ENCODE measurements at places on chromosomes 6 and 20.

GRCh38 chr6:157087974-157088373, 235.3 kb downstream of the TMEM242 start:
- no peak for DNase-seq

DNA sequence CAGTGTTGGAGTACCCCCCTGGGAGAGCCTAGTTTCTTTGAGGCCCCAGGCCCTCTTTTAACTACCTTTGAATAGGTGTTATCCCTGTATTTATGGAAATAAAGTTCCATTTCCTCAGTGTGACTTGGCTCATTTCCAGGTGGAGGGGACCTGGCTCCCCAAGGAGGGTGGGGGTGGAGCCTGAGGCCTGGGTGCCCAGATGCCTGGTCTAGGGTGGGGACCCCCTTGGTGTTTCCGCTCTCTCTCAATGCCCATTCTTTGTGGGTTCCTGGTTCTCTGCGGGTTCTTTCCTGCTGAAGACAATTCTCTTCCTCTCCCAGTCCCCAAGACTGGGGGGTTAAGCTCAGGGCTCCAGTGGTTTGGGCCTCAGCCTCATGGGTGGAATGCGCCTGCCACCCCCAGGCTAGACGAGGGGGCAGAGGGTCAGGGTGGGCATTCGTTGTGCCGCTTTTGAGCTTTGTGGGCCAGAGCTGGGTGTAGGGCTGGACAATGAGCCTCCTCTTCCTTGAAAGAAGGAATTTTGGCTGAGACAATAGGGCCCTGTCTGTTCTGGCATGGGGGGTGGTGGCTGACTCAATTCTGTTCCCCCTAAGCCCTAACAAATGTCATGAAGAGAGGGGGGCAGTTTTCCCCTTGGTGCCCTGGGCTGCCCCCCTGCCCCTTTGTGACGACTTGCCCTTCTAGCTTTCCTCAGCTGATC, 686 bp upstream of the EGFL8 start:
- no peak for DNase-seq

DNA sequence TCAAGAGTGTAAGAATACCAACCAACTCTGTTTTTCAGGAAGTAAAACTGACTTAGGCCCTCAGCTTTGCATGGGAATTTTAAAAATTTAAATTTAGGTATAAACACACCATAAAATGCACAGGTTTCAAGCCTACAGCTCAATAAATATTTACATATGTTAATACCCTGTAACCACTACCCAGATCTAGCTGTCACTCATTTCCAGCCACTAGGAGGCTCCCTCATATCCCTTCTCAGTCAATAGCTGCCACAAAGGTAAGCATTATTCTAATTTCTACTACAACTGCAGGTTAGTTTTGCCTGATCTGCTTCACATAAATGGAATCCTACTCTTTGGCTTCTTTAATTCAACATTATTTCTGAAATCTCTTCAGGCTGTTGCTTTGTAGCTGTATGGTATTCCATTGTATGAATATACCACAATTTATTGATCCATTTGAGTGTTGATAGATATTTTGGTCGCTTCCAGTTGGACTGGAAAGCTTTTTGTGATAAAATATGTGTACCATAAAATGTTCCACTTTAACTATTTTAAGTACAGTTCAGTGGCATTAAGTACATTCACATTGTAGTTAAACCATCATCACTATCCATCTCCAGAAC, 32.5 kb upstream of the MEI4 start:
- DNase-seq = no peak

DNA sequence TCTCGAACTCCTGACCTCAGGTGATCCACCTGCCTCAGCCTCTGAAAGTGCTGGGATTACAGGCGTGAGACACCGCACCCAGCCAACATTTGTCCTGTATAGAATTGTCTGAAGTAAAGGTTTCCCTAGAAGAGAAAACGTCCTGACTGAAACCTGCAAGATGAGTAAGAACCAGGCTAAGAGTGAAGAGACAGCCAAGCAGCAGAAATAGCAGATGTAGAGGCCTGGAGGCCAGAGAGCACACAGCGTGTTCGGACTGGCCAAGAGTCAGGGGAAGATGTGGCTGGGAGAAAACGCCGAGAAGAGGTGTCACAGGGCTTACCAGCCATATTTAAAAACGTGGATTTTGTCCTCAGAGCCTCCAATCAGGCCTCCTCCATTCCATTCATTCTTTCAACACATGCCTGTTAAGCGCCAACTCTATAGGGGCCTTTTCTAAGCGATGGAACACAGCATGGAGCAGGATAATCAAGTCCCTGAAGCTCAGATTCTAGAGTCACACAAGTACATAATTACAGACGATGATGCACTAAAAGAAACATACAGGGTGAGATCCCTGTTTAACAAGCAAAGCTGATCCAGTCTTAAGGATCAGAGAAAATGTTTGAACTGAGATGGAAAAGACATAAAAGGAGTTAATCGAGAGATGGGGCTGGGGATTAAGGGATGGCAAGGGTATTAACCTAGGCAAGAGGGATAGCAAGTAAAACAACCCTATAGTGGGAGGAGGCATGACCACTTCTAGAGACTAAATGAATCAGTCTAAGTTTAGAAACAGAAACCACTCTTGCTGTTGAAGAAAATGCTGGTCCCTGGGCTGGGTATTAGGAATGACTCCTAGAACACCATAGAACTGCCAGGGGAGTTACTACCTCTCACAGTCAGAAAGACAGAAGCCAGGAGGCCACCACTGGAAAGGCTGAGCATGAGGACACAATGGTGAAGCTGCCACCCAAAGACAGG, 4.8 kb downstream of the ZCCHC3 start:
- no peak for DNase-seq

DNA sequence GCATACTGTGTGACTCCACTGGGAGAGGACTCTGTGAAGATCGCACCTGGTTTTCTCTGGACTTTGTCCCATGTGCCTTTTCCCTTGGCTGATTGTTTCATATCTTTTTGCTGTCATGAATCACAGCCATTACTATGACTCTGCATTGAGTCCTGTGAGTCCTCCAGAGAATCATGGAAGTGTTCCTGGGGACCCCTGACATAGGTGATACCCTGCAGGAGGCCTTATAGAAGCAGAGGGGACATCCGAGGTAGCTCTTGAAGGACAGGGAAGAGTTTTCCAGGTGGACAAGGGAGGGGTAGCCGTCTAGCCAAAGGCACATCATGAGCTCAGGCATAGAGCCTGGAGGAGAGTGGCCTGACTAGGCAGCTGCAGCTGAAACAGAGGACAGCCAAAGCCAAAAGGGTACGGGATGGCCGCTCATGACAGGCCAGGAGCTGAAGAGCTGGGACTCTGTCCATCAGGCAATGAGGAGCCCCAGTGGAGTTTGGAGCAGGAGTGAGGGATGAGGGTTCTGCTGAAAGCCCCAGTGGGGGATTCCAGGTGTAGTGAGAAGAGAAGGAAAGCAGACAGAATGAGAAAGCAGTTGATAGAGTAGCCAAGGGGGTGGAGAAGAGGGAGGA, 86.6 kb upstream of the TOX2 start:
- no peak for DNase-seq

DNA sequence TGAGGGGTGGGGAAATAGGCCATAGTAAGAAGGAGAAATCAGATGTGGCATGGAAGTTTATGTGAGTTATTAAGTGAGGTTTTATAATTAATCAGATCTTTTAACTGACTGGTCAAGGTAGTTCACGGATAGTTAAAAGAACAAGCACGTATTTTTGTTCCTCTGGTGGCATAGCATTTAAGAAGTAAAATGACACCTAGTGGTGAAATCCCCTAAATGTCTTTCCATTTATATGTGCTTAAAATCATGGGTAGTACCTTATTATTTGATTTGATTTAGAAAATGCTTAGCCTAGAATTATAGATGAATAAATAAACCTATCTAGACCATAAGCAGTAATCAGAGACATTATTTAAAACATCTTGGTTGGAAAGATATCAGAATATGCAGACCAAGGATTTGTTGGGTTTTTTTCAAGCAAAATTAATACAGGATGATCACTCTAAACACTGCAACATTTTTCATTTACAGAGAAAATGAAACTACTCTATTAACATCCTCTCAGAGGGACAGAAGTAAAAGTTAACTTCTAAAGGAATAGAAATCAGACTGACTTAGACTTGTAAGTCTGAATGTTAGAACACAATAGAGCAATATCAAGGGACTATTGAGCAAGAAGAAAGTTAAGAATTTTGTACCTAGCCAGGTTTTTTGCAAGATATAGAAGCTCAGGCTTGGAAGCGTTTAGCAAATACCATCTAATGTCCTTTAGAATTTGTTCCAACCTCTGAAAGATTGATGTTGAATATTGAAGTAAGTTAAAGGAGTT, 81.1 kb downstream of the STXBP5 start:
- DNase-seq = peak; percentile 17

GRCh38 chr6:105981002-105981887, 104.9 kb upstream of the PRDM1 start:
- DNase-seq = no peak

DNA sequence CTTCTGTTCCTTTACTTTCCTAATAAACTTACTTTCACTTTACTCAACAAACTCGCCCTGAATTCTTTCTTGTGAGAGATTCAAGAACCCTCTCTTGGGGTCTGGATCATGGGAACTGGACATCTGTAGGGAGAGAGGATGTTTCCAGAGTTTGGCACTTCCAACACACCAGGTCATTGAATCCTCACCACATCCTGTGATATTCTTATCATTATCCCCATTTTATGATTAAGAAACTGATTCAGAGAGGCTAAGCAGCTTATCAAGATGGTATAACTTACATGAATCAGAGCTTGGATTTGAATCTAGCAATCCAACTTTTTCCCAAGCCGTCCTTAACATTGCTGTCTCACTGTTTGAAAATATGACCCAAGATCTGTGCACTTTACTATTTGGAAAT, 15.5 kb downstream of the PPIL6 start:
- DNase-seq = no peak

DNA sequence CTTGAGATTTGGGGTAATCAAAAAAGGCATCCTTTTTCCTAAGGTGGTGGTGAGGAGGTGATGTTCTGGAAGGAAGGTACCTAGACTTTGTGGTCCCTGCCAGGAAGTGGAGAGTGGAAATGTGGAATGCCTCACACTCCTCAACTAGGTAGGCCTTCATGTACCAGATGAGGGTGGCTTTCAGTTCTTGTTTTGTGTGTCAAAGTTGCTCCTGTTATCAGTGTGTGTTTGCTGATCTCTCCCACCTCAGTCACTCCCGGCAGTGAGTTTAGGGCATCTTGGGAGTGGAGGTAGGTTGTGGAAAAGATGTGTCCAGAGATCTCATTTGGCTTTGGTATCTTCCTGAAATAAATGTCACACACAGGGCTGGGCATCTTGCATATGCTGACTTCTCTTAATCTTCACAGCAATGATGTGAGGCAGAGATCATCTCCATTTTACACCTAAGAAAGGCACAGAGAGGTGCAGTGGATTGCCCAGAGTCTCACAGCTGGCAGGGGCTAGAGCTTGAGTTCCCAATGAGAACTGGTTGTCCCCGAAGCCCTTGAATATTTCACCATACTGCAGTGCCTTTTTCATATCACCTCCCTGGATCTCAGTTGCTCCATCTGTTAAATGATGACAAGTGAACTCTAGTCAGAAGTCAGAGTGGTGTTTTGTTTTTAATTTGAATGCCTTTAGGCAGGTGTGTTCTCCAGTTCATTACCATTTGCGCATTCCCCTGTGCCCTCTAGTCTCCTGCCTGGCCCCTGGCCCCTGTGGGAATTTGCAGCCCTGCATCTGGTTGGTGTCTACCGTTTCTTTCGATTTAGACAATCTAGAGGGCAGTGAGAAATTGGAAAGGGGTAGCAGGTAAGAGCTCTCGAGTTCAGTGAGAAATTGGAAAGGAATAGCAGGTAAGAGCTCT, 2.9 kb downstream of the PKIG start:
- DNase-seq = no peak

DNA sequence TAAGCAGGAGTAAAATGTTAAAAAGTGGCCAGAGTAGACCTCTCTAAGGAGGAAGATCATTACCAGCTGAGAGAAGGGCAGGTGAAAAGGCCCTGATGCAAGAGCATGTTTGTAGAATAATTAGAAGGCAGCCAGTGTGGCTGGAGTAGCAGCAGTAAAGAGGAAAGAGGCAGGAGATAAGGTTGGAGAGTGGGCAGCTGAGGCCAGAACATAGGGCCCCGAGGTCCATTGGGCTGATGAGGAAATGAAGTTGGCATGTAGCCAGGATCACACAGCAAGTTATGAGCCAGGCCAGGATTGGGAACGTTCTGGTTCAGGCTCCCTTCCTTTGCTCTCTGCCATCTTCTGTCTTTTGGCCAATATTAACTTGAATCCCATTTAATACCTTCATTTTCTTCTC, 51.6 kb downstream of the RALY start:
- no peak for DNase-seq

GRCh38 chr6:151021896-151022295, 156.4 kb downstream of the MTHFD1L start:
- no peak for DNase-seq

GRCh38 chr20:55977690-55978459, 27.4 kb downstream of the CBLN4 start:
- DNase-seq = no peak

- no peak for DNase-seq
These were observed 25.0 kb downstream of the SIRPA start for GRCh38 chr20:1920252-1920651.

DNA sequence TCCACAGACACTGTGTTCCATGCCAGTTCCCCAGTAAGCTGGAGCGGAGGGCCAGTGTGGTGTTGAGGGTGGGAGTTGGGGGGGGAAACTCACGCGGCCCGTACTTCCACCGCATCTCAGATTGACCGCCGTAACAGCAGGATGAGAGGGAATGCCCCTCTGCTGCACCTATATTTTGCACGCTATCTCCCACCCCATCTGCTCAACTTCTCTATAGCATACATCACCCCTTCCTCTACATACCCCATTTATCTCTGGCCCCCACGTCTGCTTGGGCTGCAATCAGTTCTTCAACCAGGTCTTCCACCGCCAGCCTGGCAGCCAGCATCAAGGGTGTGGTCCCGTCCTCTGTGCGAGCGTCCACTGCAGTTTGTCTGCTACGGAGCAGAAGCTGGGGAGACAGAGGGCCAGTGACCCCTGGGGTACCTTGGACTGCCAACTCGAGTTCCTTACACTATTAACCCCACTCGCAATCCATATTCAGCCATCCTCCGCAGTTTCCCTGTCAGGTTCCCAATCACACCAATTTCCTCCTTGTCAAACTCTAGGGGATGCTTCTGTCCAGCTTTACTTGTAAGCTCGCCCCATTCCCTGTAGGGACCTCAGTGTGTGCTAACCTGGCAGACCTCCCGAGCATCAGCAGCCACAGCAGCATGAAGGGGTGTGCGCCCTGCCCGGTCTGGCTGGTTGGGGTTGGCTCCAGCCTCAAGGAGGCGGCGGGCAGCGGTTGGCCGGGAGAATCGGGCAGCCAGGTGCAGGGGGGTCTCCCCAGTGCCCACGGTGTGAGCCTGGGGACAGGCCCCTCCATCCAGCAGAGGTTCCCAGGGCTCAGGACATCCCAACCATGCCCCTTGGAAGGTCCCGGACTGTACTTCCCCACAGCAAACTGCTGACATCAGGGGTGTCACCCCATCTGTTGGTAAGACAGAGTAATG, 4.5 kb upstream of the GPSM3 start:
- no peak for DNase-seq

GRCh38 chr6:127727260-127727953, 150.4 kb downstream of the C6orf58 start:
- DNase-seq = no peak

DNA sequence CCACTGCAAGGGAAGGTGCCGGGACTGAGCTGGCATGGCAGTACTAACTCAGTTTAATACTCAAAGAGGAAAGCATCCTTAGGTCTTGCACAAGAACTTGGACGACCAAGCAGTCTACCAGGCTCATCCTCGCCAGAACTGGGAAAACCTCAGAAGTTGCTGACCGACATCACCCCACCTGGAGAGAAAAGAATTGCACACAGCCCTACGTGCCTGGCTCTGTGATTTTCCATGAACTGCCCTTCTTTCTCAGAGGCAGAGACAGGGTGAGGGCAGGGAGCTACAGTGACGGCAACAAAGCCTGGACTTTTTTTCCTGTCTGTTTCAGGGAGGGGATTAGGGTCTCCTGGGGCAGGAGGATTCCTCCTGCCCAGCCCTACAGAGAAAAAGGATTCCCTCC, 8.0 kb downstream of the JAG1 start:
- no peak for DNase-seq

All from hematopoietic multipotent progenitor cell treated with erythropoietin and hydrocortisone succinate and interleukin-3 and kit ligand, for 15 days (in vitro differentiated cells).